Sigmoid colon (tissue), 7 donors: ENCODE measurements at places on chromosomes 2 and 18. TPM values are rescaled to one million over a fixed set of nuclear protein-coding genes. Genes with fewer than 3 reads are reported as not detected.

GRCh38 chr2:235049069-235049468 is 97.3 kb downstream of the SH3BP4 start:
- no peak for DNase-seq
- H3K4me1 ChIP-seq = peaks cover 4% of the 10 kb centered on the region
- no peaks in the 10 kb centered on the region for H3K36me3 ChIP-seq
- H3K27me3 ChIP-seq = no peaks in the 10 kb centered on the region
- no peak overlapping the region for H3K27ac ChIP-seq
- H3K4me3 ChIP-seq = no peak overlapping the region

DNA sequence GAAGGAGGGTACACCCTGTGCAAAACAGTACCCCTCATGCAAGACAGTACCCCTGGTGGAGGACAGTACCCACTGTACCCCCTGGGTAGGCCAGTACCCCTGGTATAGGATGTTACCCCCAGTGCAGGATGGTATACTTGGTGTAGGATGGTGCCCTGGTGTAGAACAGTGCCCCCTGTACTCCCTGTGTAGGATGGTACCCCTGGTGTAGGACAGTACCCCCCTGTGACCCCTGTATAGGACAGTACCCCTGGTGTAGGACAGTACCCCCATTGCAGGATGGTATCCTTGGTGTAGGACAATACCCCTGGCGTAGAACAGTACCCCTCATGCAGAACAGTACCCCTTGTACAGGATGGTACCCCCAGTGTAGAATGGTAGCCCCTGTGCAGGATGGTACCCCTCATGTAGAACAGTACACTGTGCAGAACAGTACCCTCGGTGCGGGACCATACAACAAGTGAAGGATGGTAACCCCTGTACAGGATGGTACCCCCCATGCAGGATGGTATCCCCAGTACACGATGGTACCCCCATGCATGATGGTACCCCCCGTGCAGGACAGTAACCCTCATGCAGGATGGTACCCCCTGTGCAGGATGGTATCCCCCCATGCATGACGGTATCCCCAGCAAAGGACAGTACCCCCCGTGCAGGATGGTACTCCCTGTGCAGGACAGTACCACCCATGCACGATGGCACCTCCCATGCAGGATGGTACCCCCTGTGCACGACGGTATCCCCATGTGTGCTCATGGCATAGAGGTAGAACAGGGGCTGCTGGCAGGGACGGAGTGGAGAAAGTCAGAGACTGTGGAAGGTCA is 248.0 kb downstream of the DCDC2C start:
- no peaks in the 10 kb centered on the region for H3K4me1 ChIP-seq
- no peak overlapping the region for H3K27ac ChIP-seq
- H3K36me3 ChIP-seq = no peaks in the 10 kb centered on the region
- no peak for DNase-seq

GRCh38 chr2:84919885-84920580 is 14.6 kb downstream of the TMSB10 start:
- H3K4me1 ChIP-seq = peaks cover 11% of the 10 kb centered on the region
- H3K27ac ChIP-seq = peak overlapping the region; percentile 69
- peak; percentile 77 for DNase-seq
- H3K4me3 ChIP-seq = no peak overlapping the region
- no peaks in the 10 kb centered on the region for H3K27me3 ChIP-seq

Gene MC5R
- not detected for total RNA-seq

Gene SOWAHC
- 19.4 TPM for total RNA-seq
